GM23338 (cell line): ENCODE measurements at places on chromosomes 5 and 9. TPM values are rescaled to one million over a fixed set of nuclear protein-coding genes. Genes with fewer than 3 reads are reported as not detected.

The COL5A1 gene
- total RNA-seq: 12.3 and 13.1 TPM in 2 replicates

GRCh38 chr5:139182528-139183296 lies 15.5 kb downstream of the SIL1 start:
- DNase-seq: no peak

The ORM2 gene
- 0.76 TPM in 1 of 2 replicates, not detected in the other for total RNA-seq

GRCh38 chr9:37390759-37391158 lies 31.7 kb upstream of the GRHPR start:
- peak; percentile 90 for DNase-seq

GRCh38 chr9:1273859-1274258 lies 223.7 kb downstream of the DMRT2 start:
- peak; percentile 13 for DNase-seq

- DNase-seq: peak; percentile 66
These were observed 520 bp downstream of the PRRX2 start for GRCh38 chr9:129665814-129666520.

GRCh38 chr5:179866241-179867078 lies 7.8 kb upstream of the MRNIP start:
- peak; percentile 24 for DNase-seq

The RMND5B gene
- 83.7 and 101 TPM in 2 replicates for total RNA-seq

DNA sequence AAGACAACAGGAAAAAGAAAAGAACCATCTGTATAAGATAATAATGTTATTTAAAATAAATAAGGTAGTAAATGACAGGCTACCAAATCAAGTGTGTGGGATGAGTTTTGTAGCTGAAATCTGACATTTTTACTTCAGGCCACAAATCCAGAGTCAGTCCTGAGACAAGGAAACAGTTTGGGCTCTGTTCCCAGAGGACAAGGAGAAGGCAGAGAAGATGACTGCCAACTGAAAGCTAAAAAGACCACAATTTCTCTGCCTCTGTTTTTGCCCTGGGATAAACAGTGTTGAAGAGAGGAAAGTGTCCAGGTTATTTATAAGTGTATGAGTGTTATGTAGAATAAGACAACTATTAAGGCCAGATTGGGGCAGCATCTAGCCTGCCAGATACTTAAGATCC lies 180.5 kb downstream of the NFIB start:
- no peak for DNase-seq

DNA sequence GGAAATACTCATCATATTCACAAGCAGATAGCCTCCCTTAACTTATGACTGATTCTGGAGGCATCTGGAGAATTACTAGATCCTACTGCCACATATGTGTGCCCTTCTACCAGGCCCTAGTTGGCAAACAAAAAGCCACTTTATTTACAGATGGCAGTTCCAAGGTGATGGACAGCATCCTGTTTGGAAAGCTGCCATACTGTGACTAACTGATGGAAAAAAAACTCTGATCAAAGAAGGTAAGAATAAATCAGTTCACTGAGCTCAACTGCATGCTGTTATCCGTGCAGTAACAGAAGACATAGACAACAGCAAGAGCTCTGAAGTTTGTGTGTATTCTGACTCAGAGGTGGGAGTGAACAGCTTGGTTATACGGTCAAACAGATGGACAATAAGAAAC lies 279.8 kb upstream of the POU5F2 start:
- DNase-seq: no peak

DNA sequence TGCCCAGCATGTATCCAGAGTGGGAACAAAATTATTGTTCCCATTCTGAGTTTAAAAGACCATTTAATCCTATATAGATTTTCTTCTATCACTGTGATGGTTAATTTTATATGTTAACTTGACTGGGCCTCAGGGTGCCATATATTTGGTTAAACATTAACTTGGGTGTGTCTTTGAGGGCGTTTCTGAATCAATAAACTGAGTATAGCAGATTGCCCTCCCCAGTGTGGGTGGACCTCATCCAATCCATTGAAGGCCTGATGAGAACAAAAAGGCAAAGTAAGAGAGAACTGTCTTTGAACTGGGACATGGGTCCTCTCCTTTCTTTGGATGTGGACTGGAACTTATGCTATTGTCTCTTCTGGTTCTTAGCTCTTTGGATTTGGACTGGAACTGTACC lies 17.3 kb downstream of the RIOK2 start:
- no peak for DNase-seq

DNA sequence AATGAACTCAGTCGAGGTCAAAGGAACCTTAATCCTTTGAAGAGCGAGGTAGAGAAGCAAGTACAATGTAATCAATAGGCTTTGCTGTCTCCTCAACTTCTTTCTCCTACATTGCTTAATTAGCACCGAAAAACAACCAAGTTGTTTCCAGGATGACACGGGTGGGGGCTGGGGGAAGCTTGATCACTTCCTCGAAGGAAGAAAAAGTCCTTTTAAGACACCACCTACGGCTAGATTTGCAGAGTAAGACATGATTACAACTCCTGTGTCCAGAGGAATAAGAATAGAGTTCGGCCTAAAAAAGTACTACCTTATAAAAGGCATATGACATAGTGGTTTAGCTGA lies 811 bp upstream of the ARRDC3 start:
- peak; percentile 38 for DNase-seq

GRCh38 chr9:69171517-69171916 lies 2.6 kb upstream of the TJP2 start:
- DNase-seq: no peak

DNA sequence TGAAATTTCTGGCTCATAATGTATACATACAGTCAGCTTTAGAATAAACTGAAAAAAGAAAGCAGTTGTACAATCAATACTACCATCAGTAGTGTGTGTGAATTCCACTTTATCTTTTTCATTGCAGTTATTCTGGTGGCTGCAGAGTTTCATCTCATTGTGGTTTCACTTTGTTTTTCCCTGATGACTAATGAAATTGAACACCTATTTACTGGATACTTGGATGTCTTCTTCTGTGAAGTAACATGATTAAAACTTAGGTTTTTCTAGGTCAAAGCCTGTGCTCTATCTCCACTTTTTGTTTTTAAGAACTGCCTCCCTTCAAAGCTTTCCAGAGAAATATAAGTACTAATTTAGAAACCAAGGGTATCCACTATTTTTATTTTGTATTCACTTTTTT lies 174.3 kb downstream of the TRPM3 start:
- DNase-seq: no peak

GRCh38 chr5:1012313-1012841 lies 3.8 kb downstream of the NKD2 start:
- no peak for DNase-seq

DNA sequence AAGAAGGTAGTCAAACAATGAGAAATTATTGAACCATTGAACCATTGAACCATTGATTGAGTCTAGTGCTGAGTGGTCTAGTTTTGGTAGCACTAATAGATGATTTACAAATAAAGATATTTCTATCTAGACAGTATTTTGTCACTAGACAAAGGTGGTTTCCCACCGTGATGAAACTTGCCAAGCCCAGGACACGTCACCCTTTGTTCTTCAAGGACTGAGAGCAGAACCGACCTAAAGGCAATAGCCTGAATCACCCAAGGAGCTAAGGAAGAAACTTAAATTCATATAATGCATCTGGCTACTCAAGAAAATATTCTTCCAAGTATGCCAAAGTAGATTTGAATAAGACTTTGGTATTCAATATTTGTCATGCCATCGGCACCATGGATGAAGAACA lies 103.3 kb downstream of the ESM1 start:
- DNase-seq: no peak

DNA sequence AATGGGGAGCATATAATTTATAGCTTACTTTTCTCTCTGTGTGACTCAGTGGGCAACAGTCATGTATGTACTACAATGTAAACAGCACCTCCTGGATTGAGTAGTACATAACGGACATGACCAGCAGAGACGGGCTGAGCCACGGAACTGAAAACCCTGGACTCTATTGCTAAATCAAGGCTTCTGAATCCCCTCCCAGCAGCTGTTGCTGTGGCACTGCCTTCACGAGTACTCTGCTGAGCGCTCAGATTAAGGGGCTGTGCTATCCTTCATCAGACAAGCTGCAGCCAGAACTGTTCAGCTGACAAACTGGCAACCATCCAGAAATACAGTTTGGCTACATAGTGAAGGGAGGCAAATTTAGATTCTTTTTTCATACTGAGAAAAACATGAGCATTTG lies 131.3 kb upstream of the CCDC180 start:
- no peak for DNase-seq

- no peak for DNase-seq
These were observed 585.7 kb upstream of the ZNF608 start for GRCh38 chr5:125331987-125332598.

The CYSRT1 gene
- 1.4 and 2.0 TPM in 2 replicates for total RNA-seq

GRCh38 chr9:98494852-98495251 lies 213.9 kb downstream of the GABBR2 start:
- no peak for DNase-seq

- DNase-seq: no peak
These were observed 6.2 kb downstream of the LNPEP start for GRCh38 chr5:96942078-96942477.

DNA sequence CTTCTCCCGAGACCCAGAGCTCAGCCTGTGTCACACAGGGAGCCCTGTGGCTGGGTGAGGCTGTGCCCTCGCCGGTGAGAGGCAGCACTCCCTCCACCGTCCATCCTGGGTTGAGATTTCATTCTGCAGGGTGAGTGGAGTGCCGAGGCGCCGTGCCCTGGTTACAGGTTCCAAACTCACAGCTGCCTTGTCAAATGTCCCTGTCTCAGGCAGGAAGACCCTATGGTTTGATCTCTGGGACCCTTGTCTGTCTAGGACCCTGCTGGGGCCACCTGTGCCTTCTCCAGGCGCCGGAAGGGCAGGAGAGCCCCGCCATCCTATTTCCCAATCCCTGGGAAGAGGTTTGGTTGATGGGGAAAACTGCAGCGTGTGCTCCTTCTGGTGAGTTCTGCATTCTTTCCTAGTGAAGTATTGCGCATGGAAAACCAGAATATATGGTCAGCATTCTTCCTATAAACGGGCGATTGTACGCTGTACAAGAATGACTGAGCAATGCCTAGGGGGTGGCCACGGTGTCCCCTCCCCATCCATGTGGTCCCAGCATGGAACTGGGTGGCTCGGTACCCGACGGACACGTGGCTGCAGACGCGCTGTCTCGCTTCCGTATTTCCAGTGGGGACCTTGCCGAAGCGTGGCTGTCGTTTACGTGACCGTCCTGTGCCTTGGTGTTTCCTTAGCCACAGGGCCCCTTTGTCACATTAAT lies 95.9 kb upstream of the COL5A1 start:
- DNase-seq: no peak

GRCh38 chr5:156149213-156149612 lies 177.8 kb upstream of the SGCD start:
- DNase-seq: no peak

DNA sequence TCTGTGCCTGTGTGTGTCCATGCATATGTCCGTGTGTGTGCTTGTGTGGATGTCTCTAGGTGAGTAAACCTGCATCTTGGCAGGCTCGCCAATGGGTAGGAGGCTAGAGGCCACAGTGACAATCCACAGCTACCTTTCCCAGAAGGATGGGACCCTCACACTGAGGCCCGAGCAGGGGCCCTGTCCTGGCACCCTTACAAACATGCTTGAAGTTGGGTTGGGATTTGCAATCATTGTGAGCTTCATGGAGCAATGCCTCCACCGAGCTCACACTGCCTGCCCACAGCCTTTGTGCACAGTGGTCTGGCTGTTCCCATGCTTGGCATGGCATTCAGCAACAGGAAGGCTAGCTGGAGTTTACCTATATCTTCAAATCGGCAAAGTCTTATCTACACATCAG lies 311.1 kb upstream of the IRX1 start:
- DNase-seq: no peak

- no peak for DNase-seq
These were observed 9.4 kb downstream of the TRAF1 start for GRCh38 chr9:120916991-120917880.

- peak; percentile 55 for DNase-seq
These were observed at the start of gene KIF12 for GRCh38 chr9:114098936-114099668. Gene KIF12, minus strand, starts transcription at chr9:114099292. Its CDS starts 16 bp downstream, at chr9:114099276.

- DNase-seq: no peak
These were observed 8.0 kb upstream of the UBAC1 start for GRCh38 chr9:135969064-135969683.

DNA sequence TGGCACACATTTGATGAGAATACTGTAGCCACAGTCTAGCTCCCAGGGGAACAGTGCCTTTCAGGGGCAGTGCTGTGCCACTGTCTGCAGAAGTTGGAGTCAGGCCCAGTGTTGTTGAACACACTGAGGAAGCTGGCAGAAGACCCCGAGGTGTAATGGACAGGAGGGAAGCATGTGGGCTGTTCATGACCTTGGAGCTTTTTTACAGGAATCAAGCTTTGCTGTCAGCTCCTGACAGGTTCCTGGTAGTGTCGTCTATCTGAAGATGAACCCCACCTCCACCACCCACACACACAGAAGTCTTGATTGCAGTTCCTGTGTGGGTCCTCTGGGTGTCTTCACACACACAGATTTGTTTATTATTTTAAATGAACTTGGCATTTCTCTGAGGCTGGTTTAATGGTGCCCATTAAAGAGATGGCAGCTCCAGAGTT lies 40.3 kb upstream of the TNFAIP8 start:
- DNase-seq: no peak

DNA sequence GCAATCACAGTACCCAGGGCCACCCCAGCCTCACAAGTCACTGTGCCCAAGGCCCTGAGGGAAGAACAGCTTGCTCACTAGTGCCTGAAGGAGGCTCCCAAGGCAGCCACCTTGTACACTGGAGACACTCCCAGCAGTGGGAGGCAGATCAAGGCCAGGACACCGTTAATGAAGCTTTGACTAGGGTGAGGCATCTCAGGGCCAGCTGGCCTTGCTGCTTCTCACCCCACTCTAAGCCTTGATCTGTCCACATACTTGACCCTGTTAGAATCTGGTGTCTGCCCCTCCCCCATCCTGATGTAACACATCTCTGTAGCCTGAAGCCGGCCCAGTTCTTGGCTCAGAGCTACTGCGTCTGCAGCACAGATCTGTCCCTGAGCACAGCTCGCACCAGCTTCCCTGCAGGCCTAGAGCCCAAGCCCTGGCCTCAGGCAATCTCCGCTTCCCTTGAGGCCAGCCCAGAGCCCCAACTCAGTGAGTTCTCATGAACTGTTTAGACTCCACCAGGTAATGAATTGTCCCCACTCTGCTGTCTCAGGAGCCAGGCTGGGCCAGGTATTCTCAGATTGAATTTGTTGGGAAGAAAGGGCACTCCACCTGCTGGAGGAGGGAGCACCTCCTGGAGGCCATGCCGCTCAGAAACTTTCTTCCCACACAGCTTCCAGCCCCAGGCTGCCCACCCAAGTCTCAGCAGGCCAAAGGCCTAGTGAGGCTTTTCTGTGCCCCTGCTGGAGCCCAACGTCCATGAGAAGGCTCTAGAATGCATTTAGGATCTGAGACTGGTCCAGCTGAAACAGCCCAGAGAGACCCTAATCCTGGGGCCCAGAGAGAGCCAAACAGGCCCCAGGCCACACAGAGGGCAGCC lies 13.4 kb upstream of the JADE2 start:
- peak; percentile 87 for DNase-seq

The PCDHA1 gene
- total RNA-seq: 1.6 and 3.2 TPM in 2 replicates

The EMB gene
- 35.5 and 40.0 TPM in 2 replicates for total RNA-seq

The VAV2 gene
- 24.3 and 28.9 TPM in 2 replicates for total RNA-seq

DNA sequence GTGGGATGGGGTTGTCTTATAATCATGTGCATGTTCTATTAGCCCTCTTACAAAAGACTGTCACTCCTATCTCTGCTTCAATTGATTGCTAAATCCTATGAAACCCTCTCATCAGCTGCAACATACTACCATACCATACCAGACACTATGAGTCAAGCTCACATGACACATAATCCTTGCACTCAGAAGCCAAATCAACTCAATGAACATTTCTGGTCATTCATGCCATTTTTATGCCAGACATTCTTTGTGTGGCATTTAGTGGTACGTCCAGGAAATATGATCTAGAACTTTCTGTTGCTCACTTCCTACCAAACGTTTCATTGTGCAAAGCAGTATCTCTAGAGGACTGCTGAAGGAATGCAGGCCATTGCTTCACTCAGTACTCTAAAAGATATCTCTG lies 159.2 kb upstream of the GNA14 start:
- DNase-seq: no peak
